ENCODE measurements at places on chromosomes 2 and 18.

DNA sequence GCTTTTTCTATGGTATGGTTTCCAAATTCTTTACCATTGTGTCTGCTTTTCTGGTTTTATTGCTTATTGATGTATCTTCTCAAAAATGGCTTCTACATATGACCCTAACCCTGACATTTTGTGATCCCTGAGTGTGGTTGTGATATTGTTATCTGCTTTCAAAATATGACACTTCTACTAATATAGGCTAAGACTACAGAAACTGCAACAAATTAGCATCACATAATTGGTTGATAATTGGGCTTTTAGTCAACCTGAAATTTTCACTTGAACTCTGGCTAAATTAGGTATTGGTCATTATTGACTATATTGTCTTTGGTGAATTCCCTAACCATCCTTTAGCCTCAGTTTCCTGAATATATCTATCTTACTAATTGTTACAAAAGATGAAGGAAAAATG lies 246.1 kb downstream of the PIK3C3 start:
- DNase-seq, result no peak

DNA sequence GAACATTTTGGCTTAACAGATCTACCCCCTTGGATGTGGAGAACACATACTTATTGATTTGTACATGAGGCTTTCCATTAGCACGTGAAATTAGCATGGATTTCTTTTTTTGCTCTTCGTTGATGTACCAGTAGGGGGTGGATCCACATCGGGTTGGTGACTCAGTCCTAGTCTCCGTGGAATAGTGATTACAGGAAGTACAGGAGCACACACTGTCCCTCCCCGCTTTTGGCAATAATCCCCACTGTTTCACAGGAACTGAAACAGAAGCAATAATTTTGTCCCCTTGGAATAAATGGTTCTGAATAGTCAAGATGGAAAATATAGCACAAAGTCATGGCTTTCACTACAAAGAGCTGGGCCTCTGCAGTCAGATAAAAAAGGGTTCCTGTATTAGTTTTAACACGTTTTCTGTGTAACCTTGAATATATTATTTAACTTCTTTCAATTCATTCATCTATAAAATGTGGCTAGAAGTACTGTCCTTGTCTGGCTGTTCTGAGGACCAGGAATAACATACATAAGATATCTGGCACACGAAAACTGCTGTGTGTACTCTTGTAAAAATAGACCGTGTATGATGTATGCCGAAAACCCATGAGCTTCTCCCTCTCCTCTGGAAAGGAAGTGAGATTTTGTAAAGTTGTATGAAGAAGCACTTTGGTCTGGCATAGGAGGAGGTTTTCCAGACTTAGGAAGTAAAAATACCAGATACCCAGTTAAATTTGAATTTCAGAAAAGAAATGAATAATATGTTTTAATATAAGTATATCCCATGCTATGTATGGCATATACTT lies 229.2 kb downstream of the GALR1 start:
- no peak for DNase-seq

DNA sequence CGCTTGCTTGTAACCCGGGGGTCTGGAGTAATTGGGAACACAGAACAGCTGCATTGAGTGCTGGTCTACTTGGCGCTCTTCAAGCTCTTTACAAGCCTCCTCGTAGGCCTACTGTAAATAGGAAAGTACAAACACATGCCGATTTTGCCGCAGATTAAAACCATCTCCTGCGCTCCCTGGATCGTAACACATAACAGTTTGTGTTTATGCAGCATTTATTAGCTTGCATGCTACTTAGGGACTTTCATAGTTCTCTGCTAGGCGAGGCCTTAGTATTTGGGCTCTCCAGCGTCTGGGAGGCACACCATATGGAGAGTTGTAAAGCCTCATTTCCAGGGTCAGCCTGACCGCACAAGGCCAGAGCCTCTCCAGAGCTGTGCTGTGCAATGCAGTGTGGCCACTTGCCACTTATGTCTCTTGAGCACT lies 84.0 kb upstream of the HAAO start:
- DNase-seq, result no peak

- DNase-seq, result no peak
These were observed 6.8 kb downstream of the AGXT start for GRCh38 chr2:240875228-240876034.

- no peak for DNase-seq
These were observed 119.1 kb downstream of the LRATD1 start for GRCh38 chr2:14751581-14751980.

DNA sequence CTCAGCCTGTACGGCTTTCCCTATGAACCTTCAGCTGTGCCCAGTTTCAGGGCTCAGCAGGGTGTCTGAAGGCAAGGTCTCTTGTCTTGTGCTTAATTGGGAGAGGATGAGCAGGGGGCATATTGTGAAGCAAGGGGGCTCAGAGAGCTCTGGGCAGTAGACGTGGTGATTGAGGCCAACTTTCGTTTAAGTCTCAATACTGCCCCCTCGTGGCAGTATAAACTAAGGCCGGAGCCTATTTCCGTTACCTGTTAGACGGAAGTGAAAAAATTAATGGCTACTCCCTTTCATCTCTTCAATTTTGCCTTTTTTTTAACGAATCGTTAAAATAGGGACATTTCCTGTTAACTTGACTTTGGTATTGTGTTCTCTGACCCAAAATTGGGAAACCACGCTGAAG lies 193.4 kb downstream of the TDRD15 start:
- DNase-seq, result peak; percentile 70

DNA sequence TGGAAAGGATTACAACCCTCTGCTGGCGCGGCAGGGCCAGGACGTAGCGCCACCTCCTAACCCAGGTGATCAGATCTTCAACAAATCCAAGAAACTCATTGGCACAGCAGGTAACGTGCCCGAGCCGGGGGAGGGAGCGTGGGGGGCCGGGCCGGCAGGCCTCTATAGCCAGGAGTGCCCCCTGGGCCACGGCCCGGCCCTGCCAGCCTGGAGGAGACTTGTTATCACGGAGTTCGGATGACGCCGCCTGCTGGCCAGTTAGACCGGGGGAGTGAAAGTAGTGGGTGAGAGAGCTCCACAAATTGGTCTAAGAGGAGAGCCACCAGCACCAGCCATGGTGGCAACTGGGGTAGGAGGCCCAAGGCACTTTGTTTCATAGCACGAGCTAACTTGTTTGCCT lies 8.6 kb upstream of the TMEM214 start:
- no peak for DNase-seq

DNA sequence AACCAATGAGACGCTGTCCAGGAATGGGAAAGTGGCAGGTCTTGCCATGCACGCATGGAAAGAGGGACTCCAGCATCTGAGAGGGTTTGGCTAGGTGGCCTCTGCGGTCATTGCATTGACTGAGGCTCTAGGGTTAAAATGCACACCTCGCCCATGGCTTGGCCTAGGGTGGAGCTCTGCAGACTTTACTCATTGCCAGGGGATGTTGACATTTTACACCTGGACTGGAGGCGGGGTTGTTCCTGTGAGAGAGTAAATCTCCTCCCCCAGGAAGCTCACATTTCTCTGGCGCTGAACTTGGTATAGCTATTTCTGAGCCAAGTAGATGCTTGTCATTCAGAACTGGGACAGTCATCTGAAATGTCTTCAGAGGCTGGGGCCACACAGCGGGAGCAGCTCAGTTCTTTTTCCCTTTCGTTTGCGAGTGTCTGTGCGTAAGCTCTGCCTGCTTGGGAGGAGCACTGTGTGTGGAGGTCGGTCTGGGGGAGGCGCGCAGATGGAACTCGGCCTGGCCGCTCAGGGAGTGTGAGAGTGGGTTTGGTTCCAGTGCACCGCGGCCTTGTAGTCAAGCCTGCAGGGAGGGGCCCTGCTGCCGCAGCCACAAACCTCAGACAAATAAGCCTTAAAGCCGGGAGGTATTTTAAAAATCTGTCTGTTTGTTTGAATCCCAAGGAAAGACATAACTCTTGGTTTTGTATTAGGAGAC lies 76.5 kb downstream of the LPIN1 start:
- DNase-seq, result no peak

- no peak for DNase-seq
These were observed 27.3 kb downstream of the CDC42EP3 start for GRCh38 chr2:37644191-37644590.

DNA sequence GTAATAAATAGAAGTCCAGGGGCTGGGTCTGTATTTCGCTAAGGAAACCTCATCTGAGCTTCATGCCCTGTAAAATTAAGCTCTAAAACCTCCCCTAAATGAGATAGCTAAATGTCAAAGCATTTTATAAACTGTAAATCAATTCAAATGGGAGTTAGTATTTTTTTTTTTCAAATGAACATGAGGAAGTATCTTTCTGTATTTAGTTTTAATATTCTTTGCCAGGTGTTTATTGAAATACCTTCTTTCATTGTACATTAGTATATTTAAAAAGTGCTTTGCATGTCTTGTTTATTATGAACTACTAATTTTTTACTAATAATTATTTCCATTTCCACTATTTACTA lies 47.7 kb downstream of the ATIC start:
- DNase-seq, result no peak

- DNase-seq, result no peak
These were observed 14.1 kb upstream of the KLF11 start for GRCh38 chr2:10028988-10029874.

DNA sequence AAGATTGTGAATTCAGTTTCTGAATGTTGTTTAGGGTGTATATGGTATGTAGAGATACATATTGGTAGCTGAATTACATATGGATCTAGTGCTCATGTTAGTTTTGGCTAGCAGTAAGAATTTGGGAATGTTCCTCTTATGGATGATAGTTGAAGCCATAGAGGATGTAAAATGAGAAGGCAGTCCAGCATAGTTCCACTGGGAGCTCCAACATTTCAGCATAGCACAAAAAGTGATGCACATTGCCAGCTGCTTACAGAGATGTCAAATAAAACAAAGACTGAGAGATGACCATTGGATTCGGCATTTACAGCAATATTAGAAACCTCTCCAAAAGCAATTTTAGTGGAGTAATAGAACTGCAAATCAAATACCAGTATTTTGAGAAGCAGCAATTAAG lies 77.4 kb downstream of the EML4 start:
- no peak for DNase-seq

GRCh38 chr2:9560628-9561027 lies 5.0 kb upstream of the ADAM17 start:
- no peak for DNase-seq

GRCh38 chr2:127173057-127173456 lies 47.0 kb downstream of the CYP27C1 start:
- no peak for DNase-seq

DNA sequence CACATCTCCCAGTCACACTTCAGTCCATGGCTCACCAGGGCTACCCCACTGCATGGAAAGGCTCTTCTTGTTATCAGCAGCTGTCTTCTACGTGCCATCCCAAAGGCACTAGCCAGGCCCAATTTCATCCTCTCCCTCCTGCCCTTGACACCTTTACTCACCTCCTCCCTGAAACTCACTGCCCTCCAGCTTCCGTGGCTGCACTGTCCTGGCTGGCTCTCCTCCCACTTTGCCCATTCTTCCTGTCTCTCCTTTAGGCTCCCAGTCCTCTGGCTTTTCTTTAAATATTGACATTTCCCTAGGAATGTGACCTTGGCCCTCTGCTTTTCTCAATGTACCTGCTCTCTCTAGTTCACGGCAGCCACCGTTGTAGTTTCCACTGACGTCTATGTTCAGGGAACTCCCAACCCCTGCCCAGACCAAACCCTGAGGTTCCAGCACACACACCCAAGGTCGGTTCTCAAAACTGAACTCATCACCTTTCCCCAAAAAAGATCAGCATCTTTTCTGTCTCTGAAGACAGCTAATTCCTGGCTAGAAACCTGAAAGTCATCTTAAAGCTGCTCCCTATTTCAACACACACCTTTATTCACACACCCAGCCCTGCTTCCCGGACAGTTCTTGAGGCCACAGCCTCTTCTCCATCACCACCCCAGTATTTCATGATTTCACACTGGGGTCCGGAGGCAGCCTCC lies 36.7 kb downstream of the WDFY1 start:
- DNase-seq, result peak; percentile 84

- DNase-seq, result no peak
These were observed 308.3 kb downstream of the DLGAP1 start for GRCh38 chr18:4146797-4147196.

DNA sequence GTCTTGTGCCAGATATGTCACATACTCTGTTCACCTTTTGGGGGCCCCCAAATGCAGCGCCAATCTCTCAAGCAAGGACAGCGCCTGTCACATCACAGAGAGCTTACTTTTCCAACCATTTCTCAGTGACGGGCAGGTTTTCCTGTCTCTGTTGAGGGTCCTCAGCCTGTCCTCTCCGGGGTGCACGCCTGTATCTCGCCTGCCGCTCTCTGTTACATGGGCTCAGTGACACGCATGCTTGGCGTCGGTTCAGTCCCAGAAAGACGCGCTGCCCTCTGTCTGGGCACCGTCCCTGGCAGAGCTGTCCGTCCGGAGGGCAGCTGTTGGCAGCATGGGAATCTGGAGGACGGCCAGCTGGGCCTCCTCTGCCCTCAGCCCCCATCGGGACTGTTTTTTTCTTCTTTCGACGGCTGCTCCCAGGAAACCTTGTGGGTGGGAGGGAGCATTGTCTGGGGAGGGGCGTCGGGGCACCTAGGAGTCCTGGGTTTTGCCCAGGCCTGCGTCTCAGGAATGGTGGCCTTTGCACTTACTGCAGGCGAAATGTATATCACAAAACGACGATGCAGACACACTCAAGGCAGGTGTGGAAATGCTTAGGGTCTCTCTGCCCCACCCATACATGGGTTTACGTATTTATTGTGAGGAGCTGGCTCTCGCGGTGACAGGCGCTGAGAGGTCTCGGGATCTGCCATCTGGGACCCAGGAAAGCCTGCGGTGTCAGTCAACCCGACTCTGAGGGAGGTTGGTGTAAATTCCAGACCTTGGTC lies 30.9 kb downstream of the RTP5 start:
- no peak for DNase-seq

DNA sequence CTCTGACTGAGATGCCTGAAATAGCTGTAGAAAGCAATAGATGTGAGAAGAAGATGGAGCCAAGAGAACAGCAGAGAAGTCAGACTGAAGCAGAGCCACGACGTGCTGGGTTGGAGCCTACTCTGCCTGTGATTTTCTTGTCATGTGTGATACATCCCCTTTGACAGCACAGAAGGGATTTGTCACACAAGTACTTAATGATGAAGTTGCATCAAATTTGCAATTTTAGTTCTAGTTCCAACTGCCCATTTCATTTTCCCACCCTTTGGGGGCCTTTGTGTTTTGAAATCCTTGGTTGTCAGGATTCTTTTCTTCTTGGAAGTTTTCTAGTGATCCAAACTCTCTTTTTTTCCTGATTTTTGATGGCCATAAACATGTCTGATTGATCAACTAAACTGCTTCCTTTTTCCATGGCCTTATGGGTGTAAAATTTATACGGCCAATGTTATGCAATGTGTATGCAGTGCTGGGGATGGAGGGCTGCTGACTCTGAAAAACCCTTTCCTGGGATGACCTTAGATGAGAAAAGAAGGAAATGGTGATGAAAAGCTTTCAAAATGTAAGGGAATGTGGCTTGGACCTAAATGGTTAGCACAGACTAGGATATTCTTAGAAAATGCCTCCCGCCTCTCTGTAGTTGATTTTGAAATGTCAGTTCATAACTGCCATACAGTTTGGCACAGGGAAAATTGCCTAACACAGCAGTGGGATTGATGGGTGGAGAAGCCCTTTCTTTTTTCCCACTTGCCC lies 9.6 kb upstream of the B3GNT2 start:
- DNase-seq, result no peak
